ENCODE measurements at places on chromosomes 12 and 14.

- DNase-seq = no peak
Measured at GRCh38 chr12:50314636-50315312, 31.5 kb upstream of the LIMA1 start.

GRCh38 chr14:53947452-53948204 lies 9.0 kb downstream of the BMP4 start:
- DNase-seq = no peak

GRCh38 chr12:110937104-110937641 lies 16.8 kb upstream of the MYL2 start:
- DNase-seq = peak; percentile 49

DNA sequence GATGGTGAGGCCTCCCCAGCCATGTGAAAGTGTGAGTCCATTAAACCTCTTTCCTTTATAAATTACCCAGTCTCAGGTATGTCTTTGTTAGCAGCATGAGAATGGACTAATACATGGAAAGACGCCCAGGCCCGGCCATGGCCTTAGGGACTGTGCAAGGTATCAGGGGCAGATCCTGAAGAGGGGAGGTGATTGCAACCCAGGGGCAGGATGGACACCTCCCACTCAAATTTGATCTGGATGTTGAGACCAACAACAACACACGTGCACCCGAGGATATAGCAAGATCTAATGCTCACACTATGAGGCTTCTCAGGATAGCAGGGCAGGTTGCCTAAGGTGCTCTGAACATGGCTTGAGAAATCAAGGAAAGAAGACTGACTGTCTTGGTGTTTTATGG lies 13.5 kb upstream of the SERPINA4 start:
- DNase-seq = no peak

DNA sequence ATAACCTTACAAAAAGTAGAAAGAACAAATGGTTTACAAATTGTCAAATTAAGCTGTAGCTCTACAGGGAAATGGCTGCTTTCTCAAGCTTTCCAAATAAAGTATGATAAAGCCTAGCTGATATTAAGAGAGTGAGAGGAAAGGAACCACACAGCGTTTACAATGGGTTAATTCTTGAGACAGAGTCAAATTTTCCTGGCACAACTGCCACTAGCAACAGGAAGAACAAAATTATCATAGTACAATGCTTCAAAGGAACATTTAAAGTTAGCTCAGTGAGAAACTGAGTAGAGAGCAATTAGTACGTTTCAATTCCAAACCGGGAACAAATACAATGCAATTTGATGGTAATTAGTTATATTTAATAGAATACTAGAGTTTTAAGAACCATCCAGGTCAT lies 116.0 kb downstream of the PPP1R12A start:
- no peak for DNase-seq

- DNase-seq = no peak
Measured at GRCh38 chr12:1666215-1666614, 24.7 kb upstream of the ADIPOR2 start.

- DNase-seq = no peak
Measured at GRCh38 chr12:69278814-69279782, 39.7 kb downstream of the CPSF6 start.

DNA sequence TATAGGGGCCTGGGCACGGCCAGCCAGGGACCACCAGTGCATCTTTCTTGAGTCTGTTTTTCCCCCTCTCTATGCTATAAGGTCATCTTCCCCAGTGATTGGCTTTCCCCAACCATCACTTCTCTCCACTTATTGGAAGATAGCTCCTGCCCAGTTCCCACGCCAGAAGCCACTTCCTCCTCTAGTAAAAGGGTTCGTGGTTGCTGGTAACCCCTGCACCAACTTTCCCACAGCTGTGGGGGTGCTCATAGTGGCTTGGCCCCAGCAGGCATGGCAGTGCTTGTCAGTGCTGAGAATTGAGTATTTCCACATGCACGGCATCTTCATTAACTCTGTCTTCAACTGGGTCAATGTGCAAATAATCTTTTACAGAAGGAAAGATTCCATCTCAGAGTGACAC lies 215.4 kb downstream of the FOXN3 start:
- no peak for DNase-seq

DNA sequence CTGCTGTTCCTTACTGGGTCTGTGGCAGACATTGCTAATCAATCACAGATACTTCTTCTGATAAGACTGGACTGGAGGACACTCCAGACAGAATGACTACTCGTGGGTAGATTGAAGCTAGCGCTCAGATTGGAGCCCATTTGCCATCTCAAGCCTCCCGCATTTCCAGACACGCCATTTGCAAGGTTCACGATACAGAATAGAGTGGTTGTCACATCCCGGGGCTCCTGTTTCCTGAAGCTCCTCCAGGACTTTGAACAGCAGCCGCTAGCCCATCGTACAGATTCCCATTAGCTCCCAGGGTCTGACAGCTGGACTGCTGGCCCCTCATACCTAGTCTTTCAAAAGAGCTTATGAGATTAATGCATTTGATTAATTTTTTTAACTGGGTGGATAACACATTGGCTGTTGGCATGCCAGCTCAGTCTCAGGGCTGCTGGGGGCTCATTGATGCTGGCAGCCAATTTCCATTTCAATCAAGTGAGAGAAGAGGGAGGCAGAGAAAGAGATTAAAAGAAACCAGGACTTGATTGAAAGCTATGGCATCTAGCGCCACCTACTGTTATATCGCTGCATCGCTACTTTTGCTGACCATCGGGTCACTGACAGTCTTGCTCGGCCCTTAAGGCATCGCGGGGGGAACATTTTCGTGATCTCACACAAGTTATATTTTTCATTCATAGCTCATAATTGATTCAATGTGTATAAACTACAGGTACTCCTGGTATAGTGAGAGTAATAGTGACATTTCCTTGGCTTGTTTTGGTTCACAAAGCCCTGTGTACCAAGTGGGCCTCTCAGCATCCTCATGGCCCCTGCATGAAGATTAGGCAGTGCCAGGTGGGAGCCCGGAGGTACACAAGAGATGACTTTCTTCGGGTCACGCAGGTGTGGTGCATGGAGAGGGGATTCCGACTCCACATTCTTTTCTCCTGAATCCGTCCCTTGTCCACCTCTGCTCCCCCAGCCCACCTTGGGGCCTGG lies 78.6 kb downstream of the CCDC60 start:
- DNase-seq = peak; percentile 1

DNA sequence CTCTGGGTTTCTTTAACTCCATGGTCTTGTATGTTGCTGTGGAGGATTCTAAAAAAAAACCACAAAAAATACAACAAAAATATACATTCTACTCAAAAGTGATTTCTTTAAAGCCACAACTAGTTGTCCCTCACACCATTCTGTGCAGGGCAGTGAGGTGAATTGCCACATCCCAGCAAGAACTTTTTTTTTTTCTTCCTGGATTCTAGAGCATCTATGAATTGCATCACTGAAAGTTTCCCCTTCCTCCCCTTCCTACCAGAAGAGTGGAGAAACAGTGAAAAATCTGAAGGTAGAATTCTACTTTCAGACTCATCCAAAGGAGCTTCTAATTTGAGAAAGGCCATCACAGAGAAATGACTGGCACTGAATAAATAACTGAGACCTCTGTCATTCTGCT lies 395.3 kb downstream of the AEBP2 start:
- DNase-seq = no peak

- no peak for DNase-seq
Measured at GRCh38 chr12:19261773-19262172, 132.2 kb downstream of the PLEKHA5 start.

DNA sequence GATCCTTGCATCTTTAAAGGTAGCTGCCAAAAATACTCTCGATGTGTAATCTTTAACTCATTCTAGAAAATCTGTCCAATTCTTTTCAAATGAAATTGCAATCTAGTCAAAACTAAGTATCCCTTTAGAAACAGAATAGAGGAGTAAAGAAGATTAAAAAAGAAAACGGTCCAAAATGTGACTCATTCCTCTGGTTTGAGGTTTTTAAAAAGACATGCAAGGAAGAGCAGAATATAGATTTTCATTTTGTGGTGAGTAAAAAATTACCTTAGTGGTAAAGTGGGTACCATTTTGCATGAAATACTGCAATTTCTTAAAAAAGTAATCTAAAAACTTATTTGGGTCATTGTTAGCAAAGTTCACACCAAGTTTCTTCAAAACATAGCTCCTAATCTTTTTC lies 108.4 kb downstream of the BRMS1L start:
- no peak for DNase-seq

GRCh38 chr12:49968471-49968870 lies 4.3 kb upstream of the AQP6 start:
- no peak for DNase-seq

- DNase-seq = no peak
Measured at GRCh38 chr14:55577229-55577628, 2.8 kb upstream of the KTN1 start.

DNA sequence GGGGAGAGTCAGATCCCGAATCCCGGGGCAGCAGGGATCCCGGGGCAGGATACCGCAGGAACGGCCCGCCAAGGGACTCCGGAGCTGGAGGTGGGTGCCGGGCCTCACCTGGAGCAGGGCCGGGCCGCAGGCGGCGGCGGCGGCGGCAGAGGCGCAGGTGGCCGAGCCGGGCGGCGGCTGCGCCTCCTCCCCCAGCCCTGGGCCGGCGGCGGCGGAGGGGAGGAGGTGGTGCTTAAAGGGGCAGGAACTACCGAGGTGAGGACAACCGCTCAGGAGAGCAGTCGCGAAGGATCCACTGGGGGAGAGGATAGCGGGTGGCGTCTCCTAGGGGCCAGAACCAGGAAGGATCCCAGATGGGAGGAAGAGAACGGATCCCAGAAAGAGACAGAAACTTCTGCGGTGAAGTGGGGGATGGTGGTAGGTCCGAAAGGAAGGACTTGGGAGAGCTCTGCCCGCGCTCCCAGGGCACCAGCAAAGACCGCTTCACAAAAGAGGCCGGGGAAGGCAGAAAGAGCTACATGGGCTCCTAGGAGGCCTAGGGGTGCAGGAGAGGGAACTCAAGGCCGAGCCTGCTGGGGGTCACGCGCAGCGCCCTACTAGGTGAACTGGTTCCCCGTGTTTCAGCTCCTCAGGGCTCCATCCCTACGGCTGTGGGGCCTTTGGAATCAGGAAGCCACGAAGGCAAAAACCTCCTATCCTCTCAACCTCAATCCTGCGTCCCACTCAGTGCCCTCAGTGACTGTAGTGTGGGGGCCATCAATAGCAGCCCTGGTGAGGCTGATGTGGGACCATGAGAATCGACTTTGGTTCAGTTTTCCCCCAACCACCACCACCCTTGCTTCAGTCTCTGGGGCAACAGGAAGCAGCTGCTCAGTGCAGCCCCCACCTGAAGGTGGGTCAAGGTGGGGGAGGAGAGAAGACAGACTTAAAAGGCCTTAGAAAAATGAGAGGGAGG lies 5.0 kb upstream of the BAZ2A start:
- peak; percentile 56 for DNase-seq

DNA sequence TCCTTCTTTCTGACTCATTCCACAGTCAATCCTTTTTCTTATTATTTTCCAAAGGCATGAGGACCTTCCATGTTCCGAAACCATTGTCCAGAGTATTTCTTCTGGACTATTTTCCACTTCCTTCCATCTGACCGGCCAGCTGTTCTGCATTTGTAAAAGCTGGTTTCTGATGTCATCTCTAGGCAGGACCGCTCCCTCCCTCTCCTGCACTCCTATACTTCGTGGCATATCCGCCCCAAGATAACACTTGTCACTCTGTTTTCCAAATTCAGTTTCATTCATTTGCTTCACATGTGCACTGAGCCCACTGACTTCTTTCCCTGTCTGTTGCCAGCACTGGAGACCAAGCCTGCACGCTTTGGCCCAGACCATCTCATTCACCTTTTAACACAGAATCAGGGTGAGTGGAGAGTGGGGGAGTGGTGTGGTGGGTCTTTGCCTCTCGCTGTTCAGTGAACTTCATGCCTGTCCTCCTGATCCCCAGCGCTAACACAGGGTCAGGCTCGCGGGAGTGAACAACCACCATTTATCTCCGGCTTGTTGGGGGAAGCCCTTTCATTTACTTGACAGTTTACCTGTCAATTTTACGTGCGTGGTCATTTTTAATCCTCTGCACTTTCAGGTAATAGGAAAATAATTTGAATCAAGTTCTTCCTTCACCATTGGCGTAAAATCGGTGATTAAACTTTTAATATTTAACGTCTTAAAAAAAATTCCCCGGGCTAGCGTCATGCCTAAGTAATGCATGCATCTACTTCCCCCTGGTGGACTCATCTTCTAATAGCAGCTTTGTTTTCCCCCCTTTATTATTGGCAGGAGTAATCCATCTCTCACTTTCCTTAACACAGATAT lies 52.5 kb downstream of the C12orf75 start:
- no peak for DNase-seq

GRCh38 chr12:2581293-2582045 lies 213.3 kb upstream of the FKBP4 start:
- DNase-seq = no peak

GRCh38 chr14:67426983-67427606 lies 15.1 kb upstream of the PLEK2 start:
- peak; percentile 55 for DNase-seq

GRCh38 chr12:128205145-128205544 lies 61.8 kb upstream of the TMEM132C start:
- DNase-seq = no peak

DNA sequence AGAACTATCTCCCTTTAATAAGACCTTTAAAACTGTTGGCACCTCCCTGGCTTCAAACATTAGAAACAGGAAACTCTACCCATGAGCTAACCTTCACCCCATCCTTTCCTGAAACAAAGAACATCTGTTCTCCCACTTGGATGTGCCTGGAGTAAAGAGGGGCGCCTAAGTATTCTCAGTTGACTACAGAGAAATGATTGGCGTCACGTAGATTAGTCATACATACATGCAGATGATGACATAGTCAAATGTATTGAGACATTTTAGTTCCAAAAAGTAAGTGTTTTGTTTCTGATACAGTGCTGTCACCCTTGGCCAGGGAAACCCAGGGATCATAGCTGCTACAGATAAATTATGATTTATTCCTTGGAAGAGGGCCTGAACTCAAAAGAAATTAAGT lies 260.0 kb upstream of the PLEKHG7 start:
- no peak for DNase-seq

DNA sequence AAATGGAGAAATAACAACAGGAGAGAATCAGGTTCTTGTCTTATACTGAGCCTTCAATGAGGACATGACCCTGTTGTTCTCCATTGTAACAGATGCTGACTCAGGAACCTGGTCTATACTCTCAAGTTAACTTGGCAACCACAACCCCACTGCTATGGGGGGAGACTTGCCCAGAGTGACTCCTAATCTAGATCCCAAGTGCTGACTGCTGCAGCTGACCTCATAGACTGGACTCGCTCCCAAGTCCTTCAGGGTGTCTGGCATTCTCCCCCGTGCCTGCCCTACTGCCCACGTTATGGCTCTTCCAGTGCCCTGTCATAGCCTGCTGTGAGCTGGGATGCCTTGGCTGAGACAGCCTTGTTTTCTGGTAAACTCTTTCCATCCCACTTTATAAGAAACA lies 37.1 kb downstream of the NID2 start:
- no peak for DNase-seq

DNA sequence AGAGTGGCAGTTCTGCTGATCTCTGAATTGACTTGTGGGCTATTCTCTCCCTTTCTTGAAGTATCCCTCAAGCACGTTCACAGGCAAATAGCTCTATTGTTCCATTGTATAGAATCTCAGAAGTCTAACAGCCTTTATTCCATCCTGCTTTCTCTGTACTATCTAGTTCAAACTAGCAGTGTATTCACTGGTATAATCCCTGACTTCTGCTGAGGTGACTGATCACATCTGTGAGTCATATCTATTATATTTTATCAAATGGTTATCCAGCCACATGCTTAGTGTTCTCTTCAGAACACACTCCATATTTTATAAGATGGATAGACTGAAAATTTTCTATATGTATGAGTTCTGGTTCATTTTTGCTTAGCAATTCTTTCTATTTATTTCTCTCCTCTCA lies 866.1 kb downstream of the C12orf50 start:
- DNase-seq = no peak
